ENCODE measurements at places on chromosomes 12 and 14.

- DNase-seq, result no peak
Measured at GRCh38 chr12:26630546-26631027, 202.4 kb downstream of the ITPR2 start.

GRCh38 chr14:23398348-23398747 lies 9.7 kb downstream of the MYH6 start:
- DNase-seq, result no peak

DNA sequence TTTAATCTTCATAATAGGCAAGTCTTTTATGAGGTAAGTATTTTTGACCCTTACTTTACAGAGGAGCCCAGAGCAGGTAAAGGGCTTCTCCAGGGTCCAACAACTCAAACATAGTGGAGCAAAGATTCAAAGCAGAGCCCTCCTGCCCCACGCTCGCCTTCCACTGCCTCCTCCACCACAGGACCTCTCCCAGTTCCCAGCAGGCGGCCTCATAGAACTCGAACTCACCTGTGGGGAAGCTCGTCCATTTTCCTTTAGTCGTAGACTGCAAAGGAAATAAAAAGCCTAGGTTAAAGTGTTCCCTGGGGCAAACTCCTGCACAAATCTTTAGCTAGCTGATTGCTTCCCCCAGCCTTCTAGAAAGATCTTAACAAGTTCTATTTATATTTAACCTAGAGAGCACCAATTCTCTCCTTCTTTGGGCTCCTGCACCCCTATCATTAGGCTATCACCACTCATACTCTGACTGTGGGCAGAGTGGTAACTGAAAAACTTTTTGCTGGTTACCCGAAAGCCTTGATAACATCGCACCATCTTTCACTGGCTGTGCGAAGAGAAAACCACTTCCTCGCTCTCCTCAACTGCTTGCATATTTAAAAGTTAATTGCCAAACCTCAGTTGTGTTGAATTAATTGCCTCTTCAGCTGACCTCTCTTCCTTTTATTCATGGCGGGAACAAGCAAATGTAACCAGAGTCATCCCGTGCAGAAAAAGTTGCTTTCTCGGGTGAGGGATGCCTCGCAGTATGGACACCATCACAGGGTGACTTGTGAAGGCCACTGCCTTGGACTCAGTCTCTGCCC lies 299.6 kb downstream of the DPF3 start:
- peak; percentile 51 for DNase-seq

DNA sequence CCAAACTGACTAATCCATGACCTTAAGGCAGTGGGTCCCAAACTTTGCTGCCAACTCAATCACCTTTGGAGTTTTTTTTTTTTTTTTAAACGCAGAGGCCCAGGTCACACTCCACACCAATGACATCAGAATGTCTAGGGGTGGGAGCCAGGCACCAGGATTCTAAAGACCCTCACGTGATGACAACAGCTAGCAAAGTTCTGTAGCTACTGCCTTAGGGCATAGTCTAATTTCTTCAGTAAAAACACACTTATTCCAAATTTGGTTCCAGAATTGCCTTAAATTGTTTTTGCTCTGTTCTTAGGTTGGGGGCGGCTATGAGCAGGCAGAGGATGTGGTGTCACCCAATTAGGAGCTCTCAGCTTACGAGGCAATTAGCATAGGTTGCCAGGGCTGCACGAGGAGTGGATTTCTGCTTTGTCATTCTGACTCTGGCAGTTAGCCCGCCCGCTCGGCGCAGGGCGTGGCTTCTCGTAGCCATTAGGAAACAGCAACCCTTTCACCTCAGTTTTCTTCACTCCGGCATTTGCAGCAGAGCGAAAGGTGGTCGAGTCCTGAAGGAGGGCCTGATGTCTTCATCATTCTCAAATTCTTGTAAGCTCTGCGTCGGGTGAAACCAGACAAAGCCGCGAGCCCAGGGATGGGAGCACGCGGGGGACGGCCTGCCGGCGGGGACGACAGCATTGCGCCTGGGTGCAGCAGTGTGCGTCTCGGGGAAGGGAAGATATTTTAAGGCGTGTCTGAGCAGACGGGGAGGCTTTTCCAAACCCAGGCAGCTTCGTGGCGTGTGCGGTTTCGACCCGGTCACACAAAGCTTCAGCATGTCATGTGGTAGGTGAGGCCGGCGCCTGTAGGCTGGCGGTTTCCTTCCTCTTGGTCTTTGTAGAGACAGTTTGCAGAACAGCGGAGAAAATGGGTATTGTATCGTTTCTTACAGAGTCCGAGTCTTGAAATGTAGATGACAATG lies 16.7 kb upstream of the EID3 start:
- peak; percentile 85 for DNase-seq

- DNase-seq, result no peak
Measured at GRCh38 chr12:117165342-117165741, 24.9 kb downstream of the FBXO21 start.

DNA sequence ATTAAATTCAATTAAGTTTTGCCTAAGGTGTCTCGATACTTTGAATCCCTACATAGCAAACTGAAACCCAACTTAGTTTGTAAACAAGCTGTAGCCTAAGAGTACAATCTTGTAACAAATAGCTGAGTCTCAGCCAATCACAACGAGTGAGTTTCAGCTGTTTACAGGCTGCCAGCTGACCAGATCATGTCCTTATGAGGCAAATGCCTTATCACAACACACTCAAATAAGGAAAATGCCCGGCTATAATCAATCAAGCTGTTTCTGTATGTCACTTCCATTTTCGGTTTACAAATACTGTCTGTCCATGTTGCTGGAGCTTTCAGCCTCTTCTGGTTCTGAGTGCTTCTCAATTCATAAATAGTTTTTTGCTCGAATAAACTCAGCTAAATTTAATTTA lies 943.8 kb downstream of the SLC16A7 start:
- no peak for DNase-seq

DNA sequence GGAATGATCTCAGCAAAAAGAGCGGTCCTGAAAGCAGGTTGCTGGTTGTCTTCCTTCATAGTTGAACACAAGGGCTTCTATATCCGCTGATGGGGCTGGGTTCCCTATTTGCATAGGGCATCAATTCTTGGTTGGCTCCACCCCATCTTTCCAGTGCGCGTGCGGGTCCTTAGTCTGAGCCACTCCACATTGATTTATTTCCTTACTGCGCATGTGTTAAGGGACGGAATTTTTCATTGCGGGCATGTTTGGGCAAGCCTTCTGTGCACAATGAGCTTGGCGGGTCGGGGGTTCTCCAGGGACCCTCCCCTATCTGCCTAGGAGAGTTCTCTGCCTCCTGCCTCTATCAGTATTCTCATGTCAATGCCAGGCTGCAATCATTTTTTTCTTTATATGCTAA lies 21.2 kb upstream of the DLGAP5 start:
- DNase-seq, result no peak

DNA sequence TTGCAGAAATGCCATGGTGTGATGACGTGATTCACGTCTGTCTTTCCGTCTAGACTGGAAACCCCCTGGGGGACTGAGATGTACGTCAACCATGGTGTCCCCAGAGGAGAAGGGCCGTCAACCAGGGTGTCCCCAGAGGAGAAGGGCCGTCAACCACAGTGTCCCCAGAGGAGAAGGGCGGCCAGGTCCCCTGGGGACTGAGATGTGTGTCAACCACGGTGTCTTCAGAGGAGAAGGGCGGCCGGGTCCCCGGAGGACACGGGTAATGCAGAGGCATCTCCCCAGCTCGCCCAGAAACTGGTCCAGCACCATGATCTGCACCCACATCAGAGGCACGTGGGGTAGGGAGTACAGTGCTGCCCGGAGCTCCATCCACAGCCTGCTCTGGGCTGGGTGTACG lies 30.6 kb upstream of the GALNT9 start:
- DNase-seq, result no peak

- no peak for DNase-seq
Measured at GRCh38 chr12:10018386-10018785, 8.0 kb downstream of the CLEC12B start.
